ENCODE measurements at places on chromosomes 5 and 9.

- no peak for DNase-seq
Observed at GRCh38 chr9:135928731-135929655, 21.6 kb upstream of the CAMSAP1 start.

DNA sequence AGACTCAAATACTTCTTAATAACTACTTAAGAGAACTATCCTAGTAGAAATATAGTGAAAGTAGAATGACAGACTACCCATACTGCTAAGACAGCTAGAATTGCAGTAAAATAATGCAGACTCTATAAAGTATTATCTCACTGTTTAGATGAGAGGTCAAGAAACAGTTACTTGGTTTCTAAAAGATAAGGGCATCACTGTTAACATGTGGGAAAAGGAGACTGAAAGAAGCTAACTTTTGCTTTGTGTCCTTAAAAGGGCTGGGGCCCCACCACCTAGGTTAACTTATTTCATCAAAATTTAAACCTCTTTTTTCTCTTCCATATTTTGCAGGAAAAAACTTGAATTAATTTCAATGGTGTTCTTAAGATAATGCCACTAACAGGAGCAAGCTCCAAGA is 204.3 kb downstream of the CNTLN start:
- no peak for DNase-seq

GRCh38 chr5:306011-306805 is 15.3 kb upstream of the AHRR start:
- DNase-seq: no peak

GRCh38 chr5:35880156-35880555 is 23.5 kb downstream of the IL7R start:
- no peak for DNase-seq

GRCh38 chr5:57716661-57717060 is 234.1 kb upstream of the ACTBL2 start:
- no peak for DNase-seq

GRCh38 chr5:5650242-5650641 is 227.8 kb downstream of the ICE1 start:
- no peak for DNase-seq

DNA sequence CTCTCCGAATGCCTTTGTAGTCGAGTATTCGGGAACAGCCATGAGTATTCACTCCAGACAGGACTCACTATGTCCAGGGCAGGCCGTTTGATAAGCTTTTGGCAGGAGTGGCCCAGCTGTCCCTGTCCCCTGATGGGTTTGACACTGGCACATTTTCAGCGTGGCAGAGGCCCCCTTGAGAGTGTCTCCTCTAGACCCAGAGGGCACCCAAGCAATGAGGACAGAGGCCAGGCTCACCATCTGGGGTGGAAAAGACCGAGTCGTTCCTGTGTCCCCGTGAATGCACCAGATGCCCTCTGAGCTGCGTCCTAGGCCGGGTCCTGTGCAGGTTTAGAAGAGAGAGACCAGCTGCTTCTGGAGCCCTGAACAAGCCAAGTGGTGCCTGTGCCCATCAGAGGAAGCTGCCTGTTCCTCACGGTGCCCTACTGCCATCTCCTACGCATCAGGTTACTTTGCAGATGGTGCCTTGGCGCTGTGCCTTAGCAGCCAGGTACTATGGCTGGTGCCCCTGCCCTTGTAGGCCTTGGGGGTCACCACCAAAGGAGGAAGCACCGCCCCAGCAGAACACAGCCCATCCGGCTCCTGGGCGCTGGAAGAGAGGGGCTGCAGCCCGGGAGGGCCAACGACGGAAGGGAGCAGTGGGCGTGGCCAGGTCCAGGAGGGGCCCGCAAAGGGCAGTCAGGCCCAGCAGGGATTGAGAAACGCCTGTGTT is 42.4 kb downstream of the LRSAM1 start:
- no peak for DNase-seq

DNA sequence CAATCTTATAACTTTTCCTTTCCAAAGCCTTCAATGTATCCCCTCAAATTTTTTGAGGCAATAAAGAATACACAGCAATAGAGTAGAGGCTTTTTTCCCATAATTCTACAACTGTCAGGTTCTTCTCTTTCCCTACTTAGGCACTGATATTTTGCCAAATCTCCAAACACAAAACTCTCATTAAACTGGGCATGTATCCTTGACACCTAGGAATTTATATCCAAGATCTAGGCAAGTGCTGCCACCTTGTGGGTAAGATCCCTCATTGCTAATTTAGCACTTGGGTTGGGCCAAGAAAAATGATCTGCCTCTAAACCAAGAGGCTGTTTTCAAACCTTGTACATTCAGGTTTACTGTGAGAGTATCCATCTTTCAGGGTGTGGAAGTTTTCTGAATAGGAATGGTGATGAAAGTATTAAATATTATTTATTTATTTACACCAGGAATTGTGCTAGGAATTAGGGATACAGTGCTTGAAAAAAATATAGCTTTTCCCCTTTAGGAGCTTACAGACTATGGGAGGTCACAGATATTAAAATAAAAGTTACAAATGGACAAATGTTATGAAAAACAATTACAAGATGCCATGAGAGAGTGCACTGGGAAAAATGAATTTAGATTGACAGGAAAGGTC is 17.6 kb downstream of the TSTD2 start:
- no peak for DNase-seq

DNA sequence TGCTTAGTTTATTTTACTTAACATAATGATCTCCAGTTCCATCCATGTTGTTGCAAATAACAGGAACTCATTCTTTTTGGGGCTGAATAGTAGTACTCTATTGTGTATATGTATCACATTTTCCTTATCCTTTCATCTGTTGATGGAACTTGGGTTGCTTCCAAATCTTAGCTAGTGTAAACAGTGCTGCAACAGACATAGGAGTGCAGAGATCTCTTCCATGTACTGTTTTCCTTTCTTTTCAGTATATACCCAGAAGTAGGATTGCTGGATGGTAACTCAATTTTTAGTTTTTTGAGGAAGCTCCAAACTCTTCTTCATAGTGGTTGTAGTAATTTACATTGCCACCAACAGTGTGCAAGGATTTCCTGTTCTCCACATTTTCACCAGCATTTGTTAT is 138.8 kb upstream of the POC5 start:
- DNase-seq: no peak

DNA sequence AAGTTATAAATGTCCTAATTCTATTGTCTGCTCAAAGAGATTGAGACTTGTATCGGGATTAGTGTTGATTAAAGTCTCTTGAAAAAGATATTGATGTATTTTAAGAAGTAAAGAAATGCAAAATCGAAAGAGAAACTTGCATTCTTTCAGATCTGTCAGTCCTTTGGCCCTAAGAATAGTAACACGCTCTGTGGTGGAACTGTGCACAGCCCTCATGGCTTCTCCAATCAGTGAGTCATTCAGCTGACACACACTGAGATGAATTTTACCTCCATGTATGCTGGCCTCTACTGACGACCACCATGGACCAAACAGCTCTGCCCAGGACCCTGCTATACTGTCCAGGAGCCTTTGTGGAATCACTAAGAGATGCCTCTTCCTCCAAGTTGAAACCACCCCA is 232.4 kb downstream of the ESM1 start:
- DNase-seq: no peak

GRCh38 chr9:87064311-87064710 is 117.0 kb upstream of the GAS1 start:
- DNase-seq: no peak

DNA sequence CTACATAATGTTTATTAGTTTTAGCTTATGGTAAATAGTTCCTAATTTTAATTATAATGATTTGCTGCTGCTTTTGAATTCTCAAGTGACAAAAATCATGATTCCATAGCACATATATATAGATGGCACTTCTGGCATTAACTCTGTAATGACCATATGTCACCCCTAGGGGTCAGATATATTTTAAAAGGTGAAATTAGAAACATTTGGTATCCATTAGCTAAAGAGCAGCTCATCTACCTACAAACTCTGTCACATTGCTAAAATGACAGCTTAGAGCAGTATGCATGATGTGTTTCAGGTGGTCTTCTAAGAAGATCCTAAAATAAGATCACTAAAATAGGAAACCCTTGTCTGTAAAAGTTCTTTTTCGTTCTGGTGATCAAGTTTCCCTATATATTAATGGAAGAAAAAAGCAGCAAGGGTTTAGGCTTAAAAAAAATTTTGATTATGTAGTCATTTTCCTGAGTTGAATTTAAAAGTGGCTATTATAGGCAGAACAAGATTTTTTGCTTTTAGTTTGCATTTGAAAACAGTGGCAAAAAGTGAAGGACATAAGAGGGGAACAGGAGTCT is 157.7 kb upstream of the POU5F2 start:
- DNase-seq: no peak

GRCh38 chr9:124342402-124342775 is 72.9 kb downstream of the PSMB7 start:
- DNase-seq: no peak

DNA sequence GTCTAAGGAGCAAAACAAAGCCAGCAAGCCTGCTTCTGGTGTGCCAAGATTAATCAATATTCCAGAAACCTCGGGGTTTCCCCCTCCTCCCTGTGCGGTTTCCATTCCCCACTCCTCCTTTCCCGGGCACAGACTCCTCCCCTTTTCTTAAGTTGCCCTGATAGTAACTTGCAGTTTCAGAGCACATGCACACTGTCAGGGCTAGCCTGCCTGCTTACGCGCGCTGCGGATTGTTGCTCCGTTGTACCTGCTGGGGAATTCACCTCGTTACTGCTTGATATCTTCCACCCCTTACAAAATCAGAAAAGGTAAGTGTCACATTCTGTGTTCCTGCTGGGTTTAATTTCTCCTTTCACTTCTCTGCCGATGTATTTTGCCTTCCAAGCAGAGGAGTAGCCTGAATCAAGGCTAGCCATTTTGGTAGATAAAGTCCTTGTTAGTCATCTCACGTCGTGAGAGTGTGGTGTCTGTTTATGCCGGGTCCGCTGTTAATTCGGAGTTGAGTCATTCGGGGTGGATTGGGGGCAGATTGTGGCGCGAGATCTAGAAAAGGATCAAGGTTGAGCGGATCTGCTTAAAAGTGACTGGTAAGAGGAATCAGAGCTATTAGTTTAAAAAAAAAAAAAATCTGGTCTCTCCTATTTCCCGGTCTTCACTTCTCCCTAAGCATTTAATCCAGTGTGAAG is at the start of gene SLC1A3:
Gene SLC1A3 (plus strand): TSS at position 179 of the 686 bp plus-strand sequence. CDS start 1,818 bp downstream, outside the sequence.
- DNase-seq: no peak

GRCh38 chr5:157793301-157793700 is 49.8 kb downstream of the LSM11 start:
- no peak for DNase-seq

GRCh38 chr5:121038438-121038837 is 574.3 kb downstream of the PRR16 start:
- DNase-seq: no peak

GRCh38 chr5:85205430-85205829 is 820.8 kb upstream of the EDIL3 start:
- no peak for DNase-seq

- no peak for DNase-seq
Observed at GRCh38 chr5:57034201-57034916, 82.4 kb upstream of the MIER3 start.

GRCh38 chr9:137439158-137439714 is 1.9 kb downstream of the ENTPD8 start:
- DNase-seq: no peak

DNA sequence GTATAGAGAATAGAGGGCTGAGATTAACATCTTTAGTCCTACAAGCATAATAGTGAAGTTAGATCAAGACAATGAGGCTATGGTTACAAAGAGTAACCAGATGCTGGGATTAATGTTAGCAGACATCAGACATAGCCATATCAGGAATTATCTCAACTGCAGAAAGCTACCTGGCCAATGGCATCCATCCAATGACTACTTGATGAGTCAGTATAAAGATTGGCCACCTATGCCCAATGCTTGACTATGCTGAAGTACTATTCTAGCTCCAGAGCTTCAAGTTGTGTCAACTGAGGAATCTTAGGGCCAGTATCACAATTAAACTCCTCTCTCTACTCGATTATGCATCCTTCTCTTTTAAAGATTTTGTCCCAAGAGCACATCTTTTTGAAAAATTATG is 541.4 kb downstream of the PRELID2 start:
- DNase-seq: no peak

DNA sequence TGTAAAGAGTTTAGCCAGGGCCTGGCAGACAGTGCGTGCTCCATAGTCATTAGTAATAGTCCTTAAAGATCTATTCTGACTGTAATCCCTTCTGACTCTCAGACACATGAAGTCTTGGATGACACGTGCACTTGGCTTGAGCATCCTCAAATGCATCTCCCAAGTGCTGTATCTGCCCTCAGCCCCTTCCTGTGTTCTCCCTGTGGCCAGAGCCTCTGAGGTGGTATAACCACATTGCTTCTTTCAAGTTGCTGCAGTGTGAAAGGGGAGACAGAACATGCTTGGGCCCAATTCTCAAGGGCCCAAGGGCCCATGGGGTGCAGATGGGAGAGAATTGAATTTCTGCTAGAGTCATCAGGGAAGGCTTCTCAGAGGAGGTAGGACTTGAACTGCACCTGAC is 30.1 kb upstream of the HAND1 start:
- DNase-seq: no peak

GRCh38 chr5:96175090-96175489 is 213.4 kb upstream of the ELL2 start:
- no peak for DNase-seq

DNA sequence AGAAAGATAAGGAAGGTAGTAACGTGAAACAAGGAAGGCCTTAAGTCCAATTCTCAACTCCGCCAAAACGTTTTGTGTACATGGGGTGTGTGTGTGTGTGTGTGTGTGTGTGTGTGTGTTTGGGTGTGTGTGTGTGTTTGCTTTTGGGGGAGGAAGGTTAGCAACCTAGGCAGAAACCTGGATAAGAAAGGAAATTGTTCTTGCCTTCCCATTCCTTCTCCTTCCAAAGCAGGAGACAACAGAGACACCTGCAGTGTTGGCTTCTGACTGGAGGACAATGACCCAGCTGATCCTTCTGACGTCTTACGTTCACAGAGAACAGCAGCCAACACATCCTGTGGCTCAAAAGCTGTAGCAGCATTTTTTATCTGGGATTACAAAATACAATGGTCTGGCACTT is 4.1 kb upstream of the CCNG1 start:
- DNase-seq: no peak

- DNase-seq: no peak
Observed at GRCh38 chr5:120550358-120550757, 86.3 kb downstream of the PRR16 start.
